Right atrium auricular region (tissue), 2 donors: ENCODE measurements at places on chromosomes 5 and 9. TPM values are rescaled to one million over a fixed set of nuclear protein-coding genes. Genes with fewer than 3 reads are reported as not detected.

ENTPD2 gene
- total RNA-seq, result 0.41 TPM

DNA sequence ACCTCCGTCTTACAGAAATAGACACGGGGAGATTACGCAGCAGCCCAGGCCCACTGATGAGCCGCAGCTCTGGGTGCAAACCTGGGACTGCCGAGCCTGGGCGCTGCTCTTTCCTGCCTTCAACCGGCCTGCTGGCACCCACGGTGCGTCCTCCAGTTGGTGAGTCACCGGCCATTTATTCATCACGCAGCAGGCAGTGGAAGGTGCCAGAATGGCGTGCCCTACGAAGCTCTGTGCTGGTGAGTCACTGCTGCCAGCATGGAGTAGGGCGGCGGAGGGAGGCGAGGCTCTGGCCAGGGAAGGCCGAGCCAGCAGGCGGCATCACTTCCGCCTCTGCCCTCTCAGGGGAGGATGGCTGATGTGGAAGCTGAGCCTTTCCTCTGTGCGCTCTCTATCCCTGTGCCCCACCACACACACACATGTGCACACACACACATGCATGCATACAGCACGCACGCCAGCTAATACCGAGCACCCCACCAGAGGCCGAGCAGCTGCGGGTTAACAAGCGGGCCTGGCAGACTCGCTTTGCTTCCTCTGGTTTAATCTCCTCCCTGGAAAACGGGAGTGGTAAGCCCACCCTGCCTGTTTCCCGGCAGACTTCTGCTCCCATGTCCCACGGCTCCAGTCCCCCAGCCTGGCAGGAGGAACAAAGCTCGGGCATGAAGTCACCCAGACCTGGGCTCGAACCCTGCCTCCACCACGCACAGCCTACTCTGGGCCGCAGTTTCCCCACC lies 39.2 kb downstream of the OLFM1 start:
- H3K27ac ChIP-seq, result no peak overlapping the region
- H3K27me3 ChIP-seq, result no peaks in the 10 kb centered on the region
- no peak for DNase-seq
- H3K4me1 ChIP-seq, result no peaks in the 10 kb centered on the region
- no peak overlapping the region for H3K4me3 ChIP-seq

HTR4 gene
- 7.9 TPM for total RNA-seq

DNA sequence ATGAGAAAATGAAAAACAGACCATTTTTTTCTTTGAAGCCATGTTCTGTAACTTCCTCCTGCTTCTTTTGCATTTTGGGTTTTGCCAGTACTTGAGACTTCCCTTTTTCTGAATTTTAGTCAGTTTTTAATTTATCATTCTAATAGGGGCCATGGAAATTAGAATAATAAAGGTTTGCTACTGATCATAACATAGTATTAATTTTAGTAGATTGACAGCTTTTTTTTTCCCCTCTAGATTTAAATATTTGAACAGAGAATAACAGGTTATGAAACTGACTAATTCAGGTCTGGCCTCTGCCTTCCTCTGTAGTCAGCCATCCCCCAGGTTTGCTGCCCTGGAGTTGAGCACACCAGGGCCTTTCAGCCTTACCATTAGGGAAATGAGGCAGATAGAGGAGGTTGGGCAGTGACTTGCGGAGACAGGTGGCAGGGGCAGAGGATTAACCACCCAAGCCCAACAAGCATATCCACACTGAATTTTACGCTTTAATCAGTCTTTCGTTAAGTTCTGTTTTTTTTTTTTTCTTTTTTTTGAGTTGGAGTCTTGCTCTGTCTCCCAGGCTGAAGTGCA lies 80.1 kb upstream of the TNFAIP8 start:
- H3K27ac ChIP-seq, result no peak overlapping the region
- no peak for DNase-seq
- no peaks in the 10 kb centered on the region for H3K27me3 ChIP-seq
- H3K4me1 ChIP-seq, result peaks cover 18% of the 10 kb centered on the region

DNA sequence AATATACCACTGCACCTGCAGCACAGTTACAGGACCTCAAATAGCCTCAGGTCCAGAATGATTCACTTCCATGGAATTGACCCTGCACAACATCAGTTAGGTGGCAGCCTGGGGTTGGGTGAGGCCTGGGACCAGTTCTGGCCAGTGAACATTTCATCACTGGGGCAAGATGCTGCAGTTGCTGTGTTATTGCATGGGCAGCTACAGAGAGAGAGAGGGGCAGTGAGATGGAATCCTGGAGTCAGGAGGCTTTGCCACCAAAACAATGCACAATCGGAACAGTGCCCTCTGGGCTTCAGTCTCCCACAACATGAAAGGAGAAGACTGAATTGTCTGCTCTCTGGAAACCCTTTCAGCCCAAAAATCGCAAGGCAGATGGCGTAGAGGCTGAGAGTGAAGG lies 51.8 kb downstream of the SH3TC2 start:
- H3K4me3 ChIP-seq, result no peak overlapping the region
- H3K27me3 ChIP-seq, result no peaks in the 10 kb centered on the region
- no peak overlapping the region for H3K27ac ChIP-seq
- no peaks in the 10 kb centered on the region for H3K4me1 ChIP-seq
- no peaks in the 10 kb centered on the region for H3K36me3 ChIP-seq

DNA sequence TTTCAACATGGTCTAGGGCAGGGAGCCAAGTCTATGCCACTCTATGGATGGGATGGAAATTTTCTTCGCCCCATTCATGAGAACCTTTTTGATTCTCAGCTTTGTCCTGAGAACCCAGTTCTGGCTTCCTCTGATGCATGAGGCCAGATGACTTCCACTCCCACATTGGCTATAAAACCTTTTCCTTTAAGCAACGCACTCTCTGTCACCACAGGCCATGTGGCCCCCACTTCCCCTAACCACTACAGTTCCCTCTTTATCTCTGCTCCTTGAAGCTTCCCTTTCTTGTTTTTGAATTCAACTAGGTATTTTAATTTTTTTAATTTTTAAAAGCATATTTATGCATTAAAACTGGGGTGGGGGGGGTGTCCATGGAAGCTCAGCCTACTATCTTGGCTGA lies 401.3 kb downstream of the ENC1 start:
- DNase-seq, result no peak
- no peaks in the 10 kb centered on the region for H3K36me3 ChIP-seq
- H3K27me3 ChIP-seq, result no peaks in the 10 kb centered on the region
- no peaks in the 10 kb centered on the region for H3K4me1 ChIP-seq
- no peak overlapping the region for H3K4me3 ChIP-seq
